Activated T-cell treated with anti-CD3 and anti-CD28 coated beads, Interleukin-2, amount 50 U/mL, for 72 hours (primary cell): ENCODE measurements at places on chromosomes 6 and 20.

DNA sequence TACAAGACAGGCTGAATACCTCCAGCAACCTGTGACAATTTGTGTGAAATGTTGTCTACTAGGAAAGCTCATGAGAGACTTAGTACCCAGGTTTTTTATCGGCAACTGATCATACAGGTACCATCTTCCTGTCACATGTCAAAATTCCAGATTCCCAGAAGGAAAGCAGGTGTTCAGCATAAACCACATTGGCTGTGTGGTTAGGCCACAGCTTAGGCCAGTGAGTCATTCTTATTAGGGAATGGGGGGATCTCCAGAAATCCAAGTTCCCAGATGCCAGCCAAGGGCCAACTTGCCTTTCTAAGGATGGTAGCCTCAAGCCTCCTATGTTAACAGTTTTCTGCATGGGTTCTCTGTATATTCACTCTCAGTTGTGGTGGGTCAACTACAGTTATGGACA, 65.9 kb downstream of the FAM184A start:
- no peak overlapping the region for H3K4me3 ChIP-seq
- DNase-seq, result no peak
- H3K27ac ChIP-seq, result no peak overlapping the region
- H3K4me1 ChIP-seq, result no peaks in the 10 kb centered on the region

DNA sequence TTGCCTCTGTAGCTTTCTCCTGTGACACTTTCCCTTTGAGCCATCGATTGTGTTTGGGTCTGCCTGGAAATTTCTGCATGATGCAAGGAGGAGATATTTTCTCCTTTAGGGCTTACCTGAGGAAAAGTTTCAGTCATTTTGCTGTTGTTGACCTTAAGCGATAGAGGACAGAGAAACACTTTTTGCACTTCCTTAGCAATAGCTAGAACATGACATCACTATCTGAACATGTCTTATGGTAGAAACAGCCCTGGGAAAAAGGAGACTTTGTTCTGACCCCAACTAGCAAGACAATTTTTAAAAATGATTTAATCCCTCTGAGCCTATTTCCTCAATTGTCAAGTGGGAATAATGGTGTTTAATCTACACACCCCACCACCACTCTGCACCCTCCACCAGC, 9.7 kb upstream of the FILIP1 start:
- no peak overlapping the region for H3K4me3 ChIP-seq
- no peak overlapping the region for H3K27ac ChIP-seq
- H3K27me3 ChIP-seq, result no peaks in the 10 kb centered on the region
- no peak for DNase-seq

DNA sequence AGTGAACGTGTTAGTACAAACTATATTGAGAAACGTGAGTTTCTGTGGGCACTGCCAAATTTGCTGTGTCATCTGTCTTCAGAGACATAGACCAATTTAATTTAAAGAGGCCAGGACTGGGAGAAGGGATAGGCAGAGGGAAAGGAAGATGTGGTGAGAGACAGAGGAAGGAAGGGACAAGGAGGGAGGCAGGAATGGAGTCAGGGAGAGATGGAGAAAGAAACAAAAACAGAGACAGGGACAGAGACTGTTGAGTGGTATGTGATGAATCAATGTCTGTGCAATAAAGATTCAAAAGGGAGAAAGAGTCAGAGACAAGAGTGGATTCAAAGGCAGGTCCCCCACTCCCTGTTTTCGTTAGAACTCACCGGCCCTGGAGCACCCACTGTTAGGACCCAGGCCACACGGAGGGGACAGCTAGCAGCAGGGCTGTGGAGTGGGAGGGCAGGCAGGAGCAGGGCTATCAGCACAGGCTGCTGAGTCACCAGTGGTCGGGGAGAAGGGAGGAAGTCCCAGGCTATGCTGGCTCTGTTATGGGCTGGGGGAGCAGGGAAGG, 51.6 kb upstream of the CHD6 start:
- no peaks in the 10 kb centered on the region for H3K4me1 ChIP-seq
- no peak for DNase-seq
- no peak overlapping the region for H3K27ac ChIP-seq
- H3K4me3 ChIP-seq, result no peak overlapping the region
- H3K36me3 ChIP-seq, result no peaks in the 10 kb centered on the region

GRCh38 chr6:113971741-113972140, 793 bp upstream of the HDAC2 start:
- H3K27me3 ChIP-seq, result no peaks in the 10 kb centered on the region
- peaks cover 31% of the 10 kb centered on the region for H3K4me1 ChIP-seq
- peaks cover 1% of the 10 kb centered on the region for H3K36me3 ChIP-seq
